ENCODE measurements at places on chromosomes 5 and 9. TPM values are rescaled to one million over a fixed set of nuclear protein-coding genes. Genes with fewer than 3 reads are reported as not detected.

Gene FOXD1
- polyA plus RNA-seq: 11.1 TPM

Gene TXNDC8
- polyA plus RNA-seq: not detected

- no peak for DNase-seq
Observed at GRCh38 chr5:62614355-62614754, 35.7 kb downstream of the LRRC70 start.

DNA sequence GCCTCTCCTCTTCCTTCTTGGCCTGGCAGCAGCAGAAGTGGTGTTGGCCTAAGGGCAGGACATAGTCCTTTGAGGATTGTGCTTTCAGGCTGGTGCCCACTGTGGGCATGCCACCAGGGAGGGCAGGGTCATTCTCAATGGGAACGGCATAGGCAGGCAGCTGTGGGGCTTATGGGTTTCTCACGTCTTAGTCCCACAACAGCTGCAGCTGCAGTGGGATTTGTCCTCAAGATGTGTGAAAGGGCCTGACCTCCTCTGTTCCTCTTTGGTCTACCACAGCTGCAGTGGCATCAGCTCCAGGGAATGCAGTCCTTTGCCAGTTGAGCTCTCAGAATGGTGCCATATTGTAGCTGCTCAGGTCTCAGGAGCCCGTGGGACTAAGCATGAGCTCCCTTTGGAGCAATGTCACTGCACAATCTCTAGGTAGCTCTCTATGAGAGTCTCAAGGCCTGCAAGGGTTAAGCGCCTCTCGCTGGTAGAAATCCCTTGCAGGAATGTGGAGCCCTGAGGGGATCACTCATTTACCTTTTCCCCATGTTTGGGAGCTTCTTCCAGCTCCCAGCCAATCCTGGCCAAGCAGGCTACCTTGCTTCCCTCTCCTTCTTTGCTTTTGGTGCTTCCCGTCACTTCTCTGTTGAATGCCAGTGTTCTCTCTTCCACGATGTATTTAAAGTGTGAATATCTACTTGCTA lies 104.8 kb downstream of the GNA14 start:
- DNase-seq: no peak

DNA sequence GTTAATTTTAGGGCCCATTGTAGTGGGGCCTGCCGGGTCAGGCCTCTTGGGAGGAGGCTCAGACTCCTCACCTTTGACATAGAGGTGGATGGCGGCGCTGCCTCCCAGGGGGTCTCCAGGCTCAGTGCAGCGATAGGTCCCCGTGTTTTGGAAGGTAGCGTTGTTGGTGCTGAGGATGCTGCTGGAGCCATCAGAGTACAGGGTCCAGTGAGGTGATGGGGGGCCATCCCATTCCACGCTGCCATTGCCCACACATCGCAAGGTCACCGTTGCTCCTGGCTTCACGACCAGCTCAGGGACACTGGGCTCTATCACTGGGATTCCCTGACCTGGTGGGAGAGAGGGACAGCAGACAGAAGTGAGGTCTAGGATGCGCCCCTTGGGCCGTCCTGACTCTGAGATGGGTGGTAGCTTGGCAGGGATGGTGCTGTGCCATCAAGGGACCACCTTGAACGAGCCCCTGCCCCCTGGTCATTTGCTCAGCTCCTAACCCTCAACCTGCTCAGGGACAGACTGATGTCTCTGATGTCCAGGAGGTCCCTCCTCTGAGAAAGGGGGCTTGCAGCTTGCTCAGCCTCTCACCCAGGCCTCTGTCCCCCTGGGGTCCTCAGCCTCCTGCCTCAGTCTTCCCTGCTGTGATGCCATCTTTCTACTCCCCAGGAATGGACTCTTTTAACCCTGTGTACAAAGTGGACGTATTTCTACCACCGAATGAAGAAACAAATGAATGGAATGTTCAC lies 5.5 kb downstream of the CSF1R start:
- DNase-seq: no peak

All from left kidney (tissue), 8 donors.